Osteoblast (primary cell): ENCODE measurements at places on chromosomes 3 and 15. TPM values are rescaled to one million over a fixed set of nuclear protein-coding genes. Genes with fewer than 3 reads are reported as not detected.

DNA sequence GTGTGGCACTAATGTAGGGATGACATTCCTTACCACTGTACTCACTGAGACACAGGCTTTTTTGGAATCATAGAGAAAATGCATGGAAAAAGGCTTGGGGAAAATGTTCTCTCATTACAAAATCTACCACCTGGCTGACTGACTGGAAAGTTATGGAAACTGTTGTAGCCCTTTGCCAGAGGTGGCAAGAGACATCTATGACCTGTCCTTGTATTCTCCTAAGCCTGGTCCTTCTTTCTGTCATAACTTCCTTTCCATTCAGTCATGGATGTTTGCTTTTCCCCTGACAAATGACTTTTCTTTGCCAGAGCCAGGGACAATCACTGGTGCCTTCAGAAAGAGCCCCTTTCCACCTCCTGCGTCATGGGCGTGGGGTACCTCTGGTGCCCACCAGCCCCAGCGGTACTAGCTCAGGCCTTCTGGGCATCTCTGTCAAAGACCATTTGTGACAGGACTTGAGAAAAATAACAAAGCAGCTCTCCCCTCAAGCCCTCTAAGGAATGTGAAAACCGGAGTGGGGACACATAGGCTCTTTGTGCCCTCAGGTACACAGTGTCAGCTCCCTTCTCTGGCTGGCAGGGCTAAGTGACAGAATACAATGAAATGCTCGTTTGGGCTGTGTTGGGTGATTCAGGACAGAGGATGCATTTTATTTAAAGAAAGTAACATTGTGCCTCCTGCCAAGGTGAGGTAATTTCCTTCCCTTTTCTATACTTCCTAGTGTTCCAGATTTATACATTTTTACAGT is 381.1 kb upstream of the RASGRP1 start:
- H3K27ac ChIP-seq: no peak overlapping the region
- no peaks in the 10 kb centered on the region for H3K36me3 ChIP-seq
- H3K4me3 ChIP-seq: no peak overlapping the region
- no peak for DNase-seq
- no peaks in the 10 kb centered on the region for H3K27me3 ChIP-seq

- no peak overlapping the region for H3K4me3 ChIP-seq
- no peak overlapping the region for H3K27ac ChIP-seq
- H3K4me1 ChIP-seq: no peaks in the 10 kb centered on the region
- H3K27me3 ChIP-seq: no peaks in the 10 kb centered on the region
- H3K36me3 ChIP-seq: no peaks in the 10 kb centered on the region
- DNase-seq: no peak
Observed at GRCh38 chr3:59456852-59457485, 407.1 kb upstream of the CFAP20DC start.

- DNase-seq: no peak
- H3K4me1 ChIP-seq: no peaks in the 10 kb centered on the region
- no peak overlapping the region for H3K4me3 ChIP-seq
- no peak overlapping the region for H3K27ac ChIP-seq
- no peaks in the 10 kb centered on the region for H3K36me3 ChIP-seq
- H3K27me3 ChIP-seq: peaks cover 28% of the 10 kb centered on the region
Observed at GRCh38 chr3:193840111-193840641, 247.2 kb downstream of the OPA1 start.

DNA sequence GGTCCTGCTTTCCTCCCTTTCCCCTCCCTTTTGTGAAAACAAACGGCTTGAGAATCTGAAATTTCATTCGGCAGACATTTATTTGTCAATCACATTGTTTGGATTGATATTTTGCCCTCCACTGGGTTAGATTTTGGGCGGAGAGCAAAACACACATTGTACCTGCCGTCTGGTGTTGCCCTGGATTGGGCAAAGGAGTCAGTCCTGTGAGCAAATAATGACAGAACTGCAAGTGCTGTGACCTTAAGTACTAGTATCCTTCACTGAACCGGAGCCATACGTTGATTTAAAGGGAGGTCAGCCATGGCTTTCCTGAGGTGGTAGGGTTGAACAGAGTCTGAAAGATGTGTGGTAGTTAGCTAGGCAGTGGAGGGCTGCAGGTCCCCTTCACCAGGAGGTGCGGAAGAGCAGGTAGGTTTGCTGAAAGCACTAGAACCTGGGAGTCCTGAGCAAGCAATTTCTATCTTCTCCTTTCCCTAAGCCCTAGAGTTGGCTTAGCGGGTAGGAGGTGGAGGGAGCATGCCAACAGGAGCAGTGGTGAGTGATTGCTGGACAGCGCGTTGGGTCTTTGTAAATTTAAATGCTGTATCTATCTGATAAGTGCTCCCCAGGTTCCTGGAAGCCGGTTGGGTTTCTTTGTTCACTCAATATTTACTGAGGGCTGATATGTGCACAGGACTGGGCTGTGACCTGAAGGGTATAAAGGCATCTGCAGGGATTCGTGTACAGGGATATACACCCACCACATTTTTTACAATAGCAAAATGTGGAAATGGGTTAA is 2.0 kb downstream of the PDIA5 start:
- H3K4me1 ChIP-seq: peaks cover 19% of the 10 kb centered on the region
- no peaks in the 10 kb centered on the region for H3K36me3 ChIP-seq
- H3K4me3 ChIP-seq: peak overlapping the region; percentile 95

- H3K27me3 ChIP-seq: no peaks in the 10 kb centered on the region
- no peaks in the 10 kb centered on the region for H3K36me3 ChIP-seq
- H3K4me1 ChIP-seq: no peaks in the 10 kb centered on the region
- H3K27ac ChIP-seq: no peak overlapping the region
- H3K4me3 ChIP-seq: no peak overlapping the region
Observed at GRCh38 chr3:151328298-151328995, 902 bp downstream of the P2RY13 start.

GRCh38 chr15:96692826-96693225 is 362.3 kb downstream of the NR2F2 start:
- no peak overlapping the region for H3K4me3 ChIP-seq
- no peak overlapping the region for H3K27ac ChIP-seq
- DNase-seq: no peak

DNA sequence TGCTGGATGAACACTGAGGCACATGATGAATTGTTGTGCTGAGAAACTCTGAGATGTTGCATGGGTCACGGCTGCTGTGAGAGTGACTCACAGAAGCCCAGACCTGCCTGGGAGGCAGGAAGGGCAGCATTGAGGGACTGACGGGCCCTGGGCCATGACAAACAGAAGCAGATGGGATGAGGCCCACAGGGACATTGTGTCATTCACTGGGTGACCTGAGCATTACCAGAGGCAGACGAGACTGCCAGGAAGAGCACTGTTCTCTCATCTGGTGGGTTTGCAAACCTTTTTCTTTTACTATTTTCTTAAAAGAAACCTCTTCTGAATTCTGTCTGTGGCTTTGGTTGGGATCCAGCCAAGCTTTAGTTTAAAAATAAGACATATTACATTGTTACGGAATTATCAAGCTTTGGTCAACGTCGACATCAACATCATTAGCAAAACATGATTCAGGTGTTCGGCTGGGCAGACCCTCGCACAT is 67.8 kb downstream of the BDH1 start:
- peak overlapping the region; percentile 93 for H3K27ac ChIP-seq
- no peaks in the 10 kb centered on the region for H3K36me3 ChIP-seq
- H3K4me3 ChIP-seq: no peak overlapping the region
- H3K4me1 ChIP-seq: peaks cover 38% of the 10 kb centered on the region

DNA sequence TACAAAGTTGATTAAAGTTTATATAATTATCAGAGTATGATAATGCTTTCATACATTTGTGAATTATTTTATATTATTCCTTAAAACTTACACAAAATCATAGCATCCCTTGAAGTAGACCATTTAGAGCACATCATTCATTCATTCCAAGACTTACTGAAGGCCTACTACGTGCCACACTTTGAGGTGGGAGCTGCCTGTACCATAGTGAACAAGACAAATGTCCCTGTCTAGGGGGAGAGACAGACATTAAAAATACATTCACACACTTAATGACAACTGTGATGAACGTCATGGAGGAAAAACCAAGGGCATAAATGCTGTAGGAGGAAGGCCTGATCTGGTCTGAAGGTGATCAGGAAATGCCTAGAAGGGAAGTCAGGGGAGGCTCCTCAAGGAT is 12.1 kb downstream of the MCCC1 start:
- no peaks in the 10 kb centered on the region for H3K27me3 ChIP-seq
- H3K4me1 ChIP-seq: peaks cover 2% of the 10 kb centered on the region
- no peak for DNase-seq

- peak overlapping the region; percentile 79 for H3K27ac ChIP-seq
- DNase-seq: no peak
- H3K4me3 ChIP-seq: peak overlapping the region; percentile 86
- H3K4me1 ChIP-seq: peaks cover 62% of the 10 kb centered on the region
- H3K36me3 ChIP-seq: peaks cover 22% of the 10 kb centered on the region
- H3K27me3 ChIP-seq: no peaks in the 10 kb centered on the region
Observed at GRCh38 chr15:73994912-73995622, 551 bp downstream of the PML start.

DNA sequence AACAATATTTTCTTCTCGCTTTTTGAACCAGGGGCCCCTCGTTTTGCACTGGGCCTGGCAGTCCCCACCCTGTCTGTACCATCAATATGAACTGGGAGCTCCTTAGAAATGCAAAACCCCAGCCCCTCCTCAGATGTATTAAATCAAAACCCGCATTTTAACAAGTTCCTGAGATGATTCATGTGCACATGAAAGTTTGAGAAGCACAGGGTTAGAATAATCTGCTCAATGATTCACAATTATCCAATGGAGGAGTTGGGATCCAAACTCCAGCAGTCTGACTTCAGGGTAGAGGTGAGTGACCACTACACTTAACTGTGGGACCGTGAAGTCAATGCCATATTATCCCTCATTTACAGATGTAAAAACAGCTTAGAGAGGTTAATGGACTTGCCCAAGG is 256.4 kb downstream of the IGSF11 start:
- H3K27me3 ChIP-seq: no peaks in the 10 kb centered on the region
- no peaks in the 10 kb centered on the region for H3K36me3 ChIP-seq
- no peaks in the 10 kb centered on the region for H3K4me1 ChIP-seq
- no peak overlapping the region for H3K4me3 ChIP-seq
- no peak for DNase-seq

DNA sequence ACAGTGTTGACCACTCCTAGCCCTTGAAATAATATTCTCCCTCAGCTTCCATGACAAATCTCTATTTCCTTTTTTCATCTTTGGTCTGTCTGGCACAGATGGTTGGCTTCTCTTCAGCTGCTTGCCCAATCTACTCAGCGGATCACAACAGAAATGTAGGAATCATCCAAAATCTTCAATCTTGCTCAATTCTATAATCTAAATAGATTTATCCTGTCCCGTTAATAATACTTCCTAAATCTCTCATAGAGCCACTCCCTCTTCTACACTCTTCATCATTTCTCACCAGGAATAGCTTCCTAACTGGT is 3.8 kb downstream of the PEAK1 start:
- H3K4me3 ChIP-seq: peak overlapping the region; percentile 8
- no peaks in the 10 kb centered on the region for H3K27me3 ChIP-seq
- peaks cover 33% of the 10 kb centered on the region for H3K4me1 ChIP-seq

DNA sequence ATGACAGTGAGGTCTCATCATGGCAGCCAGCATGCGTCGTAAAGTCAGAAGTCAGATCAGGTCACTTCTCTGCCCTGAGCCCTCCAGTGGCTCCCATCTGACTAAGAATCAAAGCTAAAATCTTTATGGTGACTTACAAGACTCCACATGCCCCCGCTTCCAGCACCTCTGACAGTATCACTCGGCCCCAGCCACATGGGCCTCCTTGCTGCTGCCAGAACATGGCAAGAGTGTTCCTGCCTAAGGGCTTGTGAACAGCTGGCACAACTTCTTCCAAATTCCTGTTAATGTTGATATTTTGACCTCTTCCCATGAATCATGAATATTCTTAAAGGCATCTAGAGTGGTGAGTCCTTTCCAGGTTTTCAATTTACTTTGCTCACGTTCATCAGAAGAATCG is 20.5 kb downstream of the POLR2M start:
- H3K36me3 ChIP-seq: no peaks in the 10 kb centered on the region
- peaks cover 5% of the 10 kb centered on the region for H3K4me1 ChIP-seq
- no peak for DNase-seq
- no peak overlapping the region for H3K4me3 ChIP-seq
- no peaks in the 10 kb centered on the region for H3K27me3 ChIP-seq

DNA sequence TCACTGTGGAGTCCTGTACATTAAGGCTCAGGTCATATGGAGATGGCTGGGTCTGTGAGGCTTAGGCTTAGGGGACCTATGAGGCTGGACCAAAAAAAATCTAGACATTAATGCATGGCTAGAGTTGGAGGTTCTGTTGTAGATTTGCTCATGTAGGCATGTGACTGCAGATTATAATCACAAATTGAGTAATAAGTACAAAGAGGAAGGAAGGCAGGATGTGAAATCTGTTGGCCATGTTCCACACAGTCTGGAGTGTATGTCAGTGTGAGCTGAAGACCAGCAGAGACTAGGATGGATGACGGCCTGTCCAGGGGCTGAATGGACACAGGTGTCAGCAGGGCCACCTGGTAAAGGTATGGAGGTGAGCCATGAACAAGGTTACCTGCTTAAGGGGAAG is at the start of gene ST3GAL6:
TSS of gene ST3GAL6 (plus strand) at position 265 of the 400 bp plus-strand sequence. CDS start 5,101 bp downstream, outside the sequence.
- H3K27ac ChIP-seq: no peak within 1 kb of the TSS
- H3K36me3 ChIP-seq: no peaks in the 10 kb centered on the region
- no peaks in the 10 kb centered on the region for H3K27me3 ChIP-seq
- H3K4me1 ChIP-seq: no peaks in the 10 kb centered on the region
- DNase-seq: no peak

DNA sequence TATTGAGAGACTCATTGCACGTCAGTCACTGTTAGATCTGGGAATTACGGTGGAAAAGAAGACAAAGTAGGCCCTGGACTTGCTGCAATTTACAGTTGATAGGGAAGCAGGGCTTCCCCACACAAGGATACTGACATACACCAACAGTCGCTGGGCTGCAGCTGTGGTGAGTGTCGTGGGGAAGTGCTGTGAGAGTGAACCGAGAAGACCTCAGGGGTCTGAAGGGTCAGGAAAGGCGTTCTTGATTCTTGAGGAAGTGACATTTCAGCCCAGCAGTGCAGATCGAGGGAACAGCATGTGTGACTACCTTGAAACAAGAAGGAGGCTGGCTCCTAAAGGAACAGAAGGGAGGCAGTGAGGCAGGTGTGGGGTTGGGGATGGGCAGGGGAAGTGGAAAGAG is 22.5 kb downstream of the MYZAP start:
- no peaks in the 10 kb centered on the region for H3K36me3 ChIP-seq
- peaks cover 17% of the 10 kb centered on the region for H3K4me1 ChIP-seq
- peaks cover 15% of the 10 kb centered on the region for H3K27me3 ChIP-seq
- no peak overlapping the region for H3K27ac ChIP-seq
- DNase-seq: no peak

GRCh38 chr15:66897416-66897815 is 168.0 kb upstream of the SMAD3 start:
- no peak overlapping the region for H3K27ac ChIP-seq
- H3K4me3 ChIP-seq: no peak overlapping the region
- H3K27me3 ChIP-seq: no peaks in the 10 kb centered on the region
- H3K36me3 ChIP-seq: no peaks in the 10 kb centered on the region
- H3K4me1 ChIP-seq: peaks cover 31% of the 10 kb centered on the region

GRCh38 chr3:140536926-140537726 is 140.7 kb upstream of the TRIM42 start:
- H3K4me1 ChIP-seq: no peaks in the 10 kb centered on the region
- H3K27ac ChIP-seq: no peak overlapping the region
- no peak overlapping the region for H3K4me3 ChIP-seq
- DNase-seq: peak; percentile 11
- H3K27me3 ChIP-seq: no peaks in the 10 kb centered on the region

Gene GASK1A
- 0.72 and 0.88 TPM in 2 replicates for total RNA-seq

Gene ZNF660
- 5.0 and 5.8 TPM in 2 replicates for total RNA-seq

Gene CCDC54
- not detected in 2 replicates for total RNA-seq

Gene ZMYND10
- 0.88 and 2.9 TPM in 2 replicates for total RNA-seq

Gene ASTE1
- 9.8 and 12.1 TPM in 2 replicates for total RNA-seq

Gene MYO5A
- 54.3 and 73.1 TPM in 2 replicates for total RNA-seq

Gene CTDSPL2
- total RNA-seq: 59.5 and 75.3 TPM in 2 replicates

Gene GOLGA6L2
- not detected in 2 replicates for total RNA-seq

Gene AADACL2
- total RNA-seq: not detected in 2 replicates

Gene IL17RB
- under 0.01 and 0.29 TPM in 2 replicates for total RNA-seq

Gene ROPN1
- total RNA-seq: not detected in 2 replicates

Gene SSUH2
- total RNA-seq: not detected in 2 replicates

Gene C3orf22
- not detected in 2 replicates for total RNA-seq
